Stimulated activated CD8-positive, alpha-beta memory T cell treated with anti-CD3 and anti-CD28 coated beads, Interleukin-4, amount 100 ng/mL, for 1 hour (primary cell): ENCODE measurements at places on chromosomes 2 and 18.

- no peak for DNase-seq
Observed at GRCh38 chr2:14634489-14635390, 2.2 kb downstream of the LRATD1 start.

GRCh38 chr2:58039170-58039611, 7.4 kb upstream of the VRK2 start:
- DNase-seq = no peak

DNA sequence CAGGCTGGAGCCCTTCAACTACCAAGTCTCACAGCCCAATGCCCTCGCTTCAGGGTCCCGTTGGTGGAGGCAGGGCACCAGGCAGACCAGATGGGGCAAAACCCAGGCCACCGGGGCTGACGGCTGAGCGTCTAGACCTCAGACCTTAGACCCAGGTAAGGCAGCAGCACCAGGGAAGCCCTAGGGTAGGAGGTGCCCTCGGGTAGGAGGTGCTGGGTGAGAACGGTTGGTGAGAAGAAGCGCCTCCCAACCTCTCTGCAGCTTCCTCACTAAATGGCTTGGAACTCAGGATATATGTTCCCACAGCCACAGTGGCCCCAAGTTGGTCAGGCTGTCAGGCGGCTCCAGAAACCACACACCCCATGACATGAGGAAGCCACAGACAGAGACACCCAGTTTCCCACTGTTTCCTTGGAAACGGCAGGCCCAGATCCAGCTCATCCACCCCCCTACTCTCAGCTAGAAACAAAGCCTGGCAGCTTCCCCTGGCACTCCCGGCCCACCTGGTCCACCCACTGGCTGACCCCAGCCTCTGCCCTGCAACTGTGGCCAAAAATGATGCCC, 13.1 kb upstream of the MLPH start:
- no peak for DNase-seq

GRCh38 chr2:67057901-67058703, 339.0 kb upstream of the ETAA1 start:
- DNase-seq = no peak

GRCh38 chr2:77363277-77363676, 158.9 kb downstream of the LRRTM4 start:
- DNase-seq = no peak

DNA sequence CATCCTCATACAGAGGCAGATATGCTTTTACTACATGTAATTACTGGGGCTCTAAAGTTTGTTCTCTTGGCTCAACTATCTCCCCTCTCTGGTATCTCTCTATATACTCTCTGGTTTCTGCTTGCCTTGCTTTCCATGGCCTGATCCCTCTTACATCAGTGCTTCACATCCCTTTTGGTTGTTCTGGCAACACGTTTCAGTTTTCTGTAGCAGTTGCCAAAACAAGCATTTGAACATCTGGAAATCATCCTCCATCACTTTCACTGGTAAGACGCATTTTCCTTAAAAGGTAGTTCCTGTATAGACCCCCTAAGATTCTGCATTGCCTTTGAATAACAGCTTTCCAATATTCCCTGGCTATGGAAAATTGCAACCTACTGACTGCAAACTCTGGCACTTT, 25.9 kb downstream of the COL5A2 start:
- no peak for DNase-seq

DNA sequence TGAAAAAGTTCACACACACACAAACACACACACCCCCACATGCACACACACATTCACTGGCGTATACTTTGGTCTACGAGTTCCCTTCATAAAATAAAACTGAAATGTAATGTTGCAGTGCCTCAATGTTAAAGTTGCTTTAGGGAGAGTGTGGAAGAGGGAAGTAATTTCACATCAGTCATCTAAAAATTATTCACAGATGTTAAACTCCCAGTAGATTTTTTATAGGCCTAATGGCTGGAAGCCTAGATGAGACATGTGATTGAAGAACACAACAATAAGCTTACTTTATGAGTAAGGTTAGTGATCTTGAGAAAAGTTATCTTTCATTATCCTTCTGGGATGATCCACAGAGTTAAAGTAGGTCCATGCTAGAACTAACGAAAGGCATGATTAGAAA, 506.7 kb upstream of the CNTNAP5 start:
- no peak for DNase-seq

- no peak for DNase-seq
Observed at GRCh38 chr2:230557065-230557464, 141.1 kb downstream of the SP100 start.

- DNase-seq = no peak
Observed at GRCh38 chr2:60414495-60415138, 138.8 kb downstream of the BCL11A start.

- DNase-seq = no peak
Observed at GRCh38 chr2:69693059-69693774, 48.7 kb upstream of the ANXA4 start.
